ENCODE measurements at places on chromosomes 4 and X. TPM values are rescaled to one million over a fixed set of nuclear protein-coding genes. Genes with fewer than 3 reads are reported as not detected.

SMIM10 gene
- total RNA-seq: 11.7 TPM

GRCh38 chr4:171880136-171880535, 66.9 kb downstream of the GALNTL6 start:
- no peak for DNase-seq

- DNase-seq: no peak
Observed at GRCh38 chr4:95980877-95981360, 141.0 kb downstream of the PDHA2 start.

GRCh38 chrX:56113785-56114436, 118.2 kb upstream of the KLF8 start:
- DNase-seq: no peak

- DNase-seq: no peak
Observed at GRCh38 chr4:85979276-85979675, 380.6 kb downstream of the MAPK10 start.

DNA sequence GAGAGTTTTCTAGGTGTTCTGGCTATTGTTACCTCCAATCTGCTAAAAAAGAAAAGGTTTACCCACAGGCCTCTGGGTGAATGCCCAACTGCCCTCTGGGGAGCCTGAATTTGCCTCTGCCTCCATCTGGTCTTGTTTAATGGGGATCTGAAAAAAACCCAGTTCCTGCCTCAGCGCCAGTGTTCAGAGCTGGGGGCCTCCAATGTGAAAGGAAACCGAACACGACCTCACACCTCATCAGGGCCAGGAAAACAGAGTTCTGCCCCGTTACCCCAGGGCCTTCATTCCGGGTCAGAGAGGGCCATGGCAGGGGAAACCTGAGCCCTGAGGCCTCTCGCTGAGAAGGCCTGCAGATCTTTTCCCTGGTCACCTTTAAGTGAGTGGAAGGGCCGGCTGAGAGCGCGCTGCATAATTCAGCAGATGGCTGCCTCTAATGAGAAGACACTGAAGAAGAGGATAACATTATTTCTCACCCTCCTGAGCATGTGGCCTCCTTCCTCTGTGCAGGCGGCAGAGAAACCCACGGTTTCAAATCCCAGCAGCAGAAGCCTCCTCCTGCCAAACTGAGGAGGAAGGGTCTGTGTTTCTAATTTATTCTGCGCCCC, 6.8 kb downstream of the SEPTIN6 start:
- DNase-seq: no peak

DNA sequence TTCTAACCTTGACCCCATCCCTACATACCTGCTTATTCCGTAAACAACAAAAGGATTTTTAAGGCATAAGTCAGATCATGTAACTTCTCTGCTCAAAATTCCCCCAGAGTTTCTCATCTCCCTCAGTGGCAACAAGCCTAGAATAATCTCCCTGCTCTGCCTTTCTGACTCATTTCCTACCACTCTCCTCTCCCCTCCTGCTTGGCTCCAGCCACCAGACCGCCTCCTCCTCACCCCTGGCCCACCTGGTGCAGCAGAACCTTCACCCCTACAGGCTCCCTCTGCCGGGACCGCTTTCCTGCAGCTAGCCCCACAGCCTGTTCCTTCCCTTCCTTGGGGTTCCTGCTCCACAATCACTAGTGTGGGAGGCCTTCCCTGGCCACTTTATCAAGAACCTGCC, 32.1 kb downstream of the TSPAN5 start:
- no peak for DNase-seq

Measured in ascending aorta (tissue), 2 donors.